ENCODE measurements at places on chromosomes 5 and 9.

- DNase-seq = peak; percentile 52
Observed at GRCh38 chr5:6632324-6632887, 438 bp downstream of the NSUN2 start.

- no peak for DNase-seq
Observed at GRCh38 chr5:137040641-137041340, 458.3 kb downstream of the SPOCK1 start.

DNA sequence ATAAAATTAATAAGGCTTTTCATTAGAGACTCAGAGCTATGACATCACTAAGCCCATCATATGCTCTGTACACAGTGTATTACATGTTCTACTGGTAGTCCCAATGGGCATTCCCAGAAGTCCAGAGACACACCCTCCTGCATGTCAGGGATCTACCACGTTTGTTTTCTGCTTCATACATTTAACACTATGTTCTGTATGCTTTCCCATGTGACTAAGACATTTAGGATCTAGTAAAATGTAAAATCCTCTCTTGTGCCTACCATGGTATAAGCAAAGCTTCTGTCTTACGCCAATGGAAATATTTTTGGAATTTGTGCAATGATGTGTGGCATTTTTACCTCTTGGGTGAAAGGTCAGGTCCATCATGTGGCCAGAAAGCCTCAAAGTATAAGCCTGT, 192.4 kb downstream of the ADAMTSL1 start:
- peak; percentile 7 for DNase-seq

- DNase-seq = peak; percentile 30
Observed at GRCh38 chr9:126860757-126861466, 473 bp downstream of the ZBTB34 start.

DNA sequence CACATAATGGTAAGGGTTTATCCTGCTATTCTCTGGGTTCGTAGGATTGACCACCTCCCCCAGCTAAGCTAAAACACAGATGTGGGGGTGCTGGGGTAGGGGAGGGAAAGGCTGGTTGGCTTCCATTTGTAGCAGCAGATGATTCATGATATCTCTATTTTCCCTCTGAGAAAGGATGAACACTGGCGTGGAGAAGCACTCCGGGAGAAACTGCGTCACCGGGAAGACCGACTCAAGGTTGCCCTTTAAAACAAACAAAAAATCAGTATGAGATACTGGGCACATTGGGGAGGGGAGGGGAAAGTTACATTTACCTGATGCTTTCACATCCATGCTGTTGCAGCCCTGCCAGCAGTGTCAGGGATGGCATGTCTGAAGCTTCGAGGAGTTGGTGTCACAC, 28.2 kb downstream of the RAB14 start:
- no peak for DNase-seq

DNA sequence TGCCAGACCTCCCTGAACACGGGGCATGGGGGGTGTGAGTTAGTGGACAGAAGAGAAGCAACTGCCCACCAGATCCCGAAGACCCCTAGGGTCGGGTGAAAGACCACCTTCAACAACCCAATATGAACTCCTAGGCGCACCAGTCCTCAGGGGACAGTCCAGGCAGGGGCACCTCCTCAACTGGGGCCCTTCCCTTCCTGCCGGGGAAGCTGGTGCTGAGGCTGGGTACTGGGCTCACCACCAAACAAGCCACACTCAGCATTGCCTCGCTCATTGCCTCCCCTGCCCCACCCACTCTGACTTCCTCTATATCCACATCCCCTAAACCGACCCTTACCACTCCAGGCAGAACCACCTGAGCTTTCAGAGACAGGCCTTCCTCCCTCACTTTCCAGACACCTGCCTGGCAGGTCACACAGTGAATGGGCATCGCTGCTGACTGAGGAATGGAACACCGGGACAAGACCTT, 42.5 kb downstream of the SEMA4D start:
- DNase-seq = no peak

All from epithelial cell of esophagus (primary cell).